ENCODE measurements at places on chromosomes 4 and X. TPM values are rescaled to one million over a fixed set of nuclear protein-coding genes. Genes with fewer than 3 reads are reported as not detected.

- DNase-seq, result peak; percentile 7
These were observed 653 bp downstream of the PLA2G12A start for GRCh38 chr4:109729117-109729717.

- DNase-seq, result no peak
These were observed 123.6 kb upstream of the RASGEF1B start for GRCh38 chr4:81595287-81595686.

DNA sequence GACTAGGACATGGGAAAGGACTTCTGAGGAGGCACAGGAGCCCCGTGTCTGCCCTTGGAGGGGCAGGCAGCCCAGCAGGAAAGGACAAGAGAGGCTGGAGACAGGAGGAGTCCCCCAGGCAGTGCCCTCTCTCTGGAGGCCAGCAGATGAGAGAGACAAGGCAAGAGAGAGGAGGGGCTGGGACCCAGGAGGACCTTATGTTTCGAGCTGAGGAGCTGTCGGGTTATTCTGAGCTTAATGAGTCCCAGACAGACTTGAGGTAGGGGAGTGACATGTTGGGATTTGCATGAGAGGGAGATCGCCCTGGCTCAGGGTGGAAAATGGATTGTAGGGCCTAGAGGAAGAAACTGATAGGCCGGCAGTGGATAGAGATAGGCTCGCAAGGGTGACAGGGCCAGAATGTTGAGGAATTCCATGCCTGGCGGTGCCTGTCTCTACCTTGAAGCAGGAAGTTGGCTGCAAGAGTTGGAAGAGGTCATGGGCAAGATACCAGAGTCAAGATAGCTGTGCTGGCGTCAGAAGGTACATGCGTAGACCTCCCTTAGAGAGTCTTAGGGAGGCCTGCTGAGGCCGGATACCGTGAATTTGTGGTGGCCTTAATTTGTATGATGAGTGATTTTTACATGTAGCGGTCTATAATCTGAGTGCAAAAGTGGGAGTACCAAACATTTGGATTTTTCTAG lies 19.4 kb downstream of the STOX2 start:
- no peak for DNase-seq

DNA sequence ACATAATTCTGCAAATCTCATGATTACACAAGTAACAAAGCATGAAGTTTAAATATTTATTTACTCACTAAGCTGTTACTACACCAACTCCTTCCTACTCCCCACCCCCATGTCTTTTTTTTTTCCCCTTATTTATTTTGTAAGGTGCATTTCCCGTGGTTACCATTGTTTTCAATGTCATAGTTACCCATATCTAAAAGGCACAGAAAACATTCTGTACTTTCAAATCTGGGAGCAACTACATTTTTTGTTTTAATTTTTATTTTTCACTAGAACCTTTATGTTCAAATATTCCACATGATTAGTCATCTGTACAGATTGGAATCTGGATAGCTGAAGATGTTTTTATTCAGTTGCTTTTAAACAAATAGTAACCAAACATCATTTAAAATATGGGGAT lies 62.8 kb downstream of the PPP3CA start:
- no peak for DNase-seq

GRCh38 chr4:86569103-86569870 lies 24.8 kb upstream of the PTPN13 start:
- no peak for DNase-seq

DNA sequence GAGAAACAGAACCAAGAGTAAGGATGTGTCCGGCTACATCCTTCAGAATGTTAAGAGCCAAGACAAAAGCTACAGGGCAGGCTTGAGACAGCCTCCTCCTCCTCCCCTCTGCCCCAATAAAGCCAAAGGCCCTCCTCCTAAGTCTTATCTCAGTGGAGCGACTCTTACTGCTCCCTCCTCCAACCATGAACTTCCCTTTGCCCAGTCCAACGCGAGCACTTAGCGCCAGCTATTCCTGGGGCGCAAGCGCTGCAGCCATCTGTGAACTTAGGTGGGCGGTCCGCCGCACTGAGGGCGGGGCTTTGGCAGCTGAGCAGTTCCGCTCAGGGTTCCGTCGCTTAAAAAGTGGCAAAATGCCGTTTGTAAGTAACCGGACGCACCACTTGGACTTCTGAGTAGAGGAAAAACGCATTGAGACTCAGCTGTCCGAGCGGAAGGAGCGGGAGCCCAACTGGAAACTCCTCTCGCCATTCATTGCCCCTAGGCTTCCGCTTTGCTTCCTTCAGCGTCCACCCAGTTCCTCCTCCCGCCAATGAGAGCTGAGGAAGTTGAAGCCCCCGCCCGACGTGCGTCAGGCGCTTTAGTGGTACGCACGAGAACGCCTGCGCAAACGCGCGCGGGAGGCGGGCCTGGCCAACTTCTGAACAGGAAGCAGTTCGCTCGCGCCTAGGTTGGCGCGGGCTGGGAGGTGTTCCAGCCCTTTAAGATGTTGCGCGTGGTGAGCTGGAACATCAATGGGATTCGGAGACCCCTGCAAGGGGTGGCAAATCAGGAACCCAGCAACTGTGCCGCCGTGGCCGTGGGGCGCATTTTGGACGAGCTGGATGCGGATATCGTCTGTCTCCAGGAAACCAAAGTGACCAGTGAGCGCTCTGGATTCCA lies at the start of gene APEX2:
Gene APEX2, plus strand, starts transcription at position 647 of the 882 bp plus-strand sequence. Its CDS starts 60 bp downstream, at position 707.
- DNase-seq, result peak; percentile 74

- DNase-seq, result no peak
These were observed 10.5 kb downstream of the ZCCHC18 start for GRCh38 chrX:104122829-104123228.

GRCh38 chr4:140144050-140144449 lies 9.9 kb downstream of the MAML3 start:
- DNase-seq, result no peak

CCDC110 gene
- 2.8 TPM for polyA plus RNA-seq

PPBP gene
- 27.0 TPM for polyA plus RNA-seq
